ACHN (cell line): ENCODE measurements at places on chromosomes 7 and 10.

- DNase-seq = no peak
Observed at GRCh38 chr10:26525586-26525985, 87.4 kb downstream of the APBB1IP start.

GRCh38 chr7:23205909-23206767 is 24.3 kb downstream of the NUP42 start:
- no peak for DNase-seq

GRCh38 chr10:120360571-120360970 is 96.5 kb upstream of the PLPP4 start:
- no peak for DNase-seq

DNA sequence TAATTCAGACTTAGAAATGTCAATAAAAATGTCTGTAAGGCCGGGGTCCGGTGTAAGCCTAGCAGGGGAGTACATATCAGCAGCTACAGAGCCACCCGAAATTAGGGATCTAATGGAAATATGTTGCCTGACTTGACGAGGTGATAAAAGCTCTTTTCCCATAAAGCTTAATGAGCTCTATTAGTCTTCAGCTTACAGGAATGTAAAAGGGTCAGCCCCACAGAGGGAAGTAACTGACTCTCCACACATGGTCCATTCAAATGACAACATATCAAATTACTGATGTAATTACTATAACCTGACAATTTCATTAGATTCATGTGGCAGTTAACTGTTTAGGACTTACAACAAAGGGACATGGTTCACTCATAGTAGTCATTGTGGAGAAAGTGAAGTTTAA is 62.3 kb downstream of the ATE1 start:
- DNase-seq = no peak
